Gastrocnemius medialis (tissue), 4 donors: ENCODE measurements at places on chromosomes 1 and 21. TPM values are rescaled to one million over a fixed set of nuclear protein-coding genes. Genes with fewer than 3 reads are reported as not detected.

Gene EFCAB14
- total RNA-seq: 70.2 TPM

Gene CDC14A
- 4.7 TPM for total RNA-seq

Gene CCDC190
- total RNA-seq: not detected

Gene ADAMTS1
- 39.4 TPM for total RNA-seq

Gene TMCO4
- 3.4 TPM for total RNA-seq

Gene DNM3
- 1.1 TPM for total RNA-seq

Gene AMY1C
- total RNA-seq: not detected

Gene RNF220
- total RNA-seq: 91.2 TPM

Gene RNU1-1
- not detected for total RNA-seq

Gene OR14A16
- total RNA-seq: not detected

Gene FABP3
- total RNA-seq: 1,225 TPM

Gene PAPPA2
- total RNA-seq: not detected

Gene PTCH2
- 0.10 TPM for total RNA-seq

Gene IL24
- total RNA-seq: not detected

Gene EDARADD
- not detected for total RNA-seq

Gene PADI2
- 176 TPM for total RNA-seq

Gene ANGPTL7
- total RNA-seq: 2.7 TPM

Gene FMO1
- not detected for total RNA-seq

Gene LRRC38
- total RNA-seq: 6.8 TPM

Gene DMRTA2
- not detected for total RNA-seq

Gene RCC2
- total RNA-seq: 5.7 TPM

Gene ARTN
- total RNA-seq: 0.25 TPM

Gene FCRL6
- total RNA-seq: not detected

Gene PIK3C2B
- 3.0 TPM for total RNA-seq

Gene FCER1G
- 18.4 TPM for total RNA-seq

Gene SPRR2E
- not detected for total RNA-seq

Gene RNF186
- 0.24 TPM for total RNA-seq

Gene KRTAP21-2
- not detected for total RNA-seq

Gene HES4
- total RNA-seq: 17.4 TPM

Gene IL19
- not detected for total RNA-seq

Gene RIPK4
- not detected for total RNA-seq

Gene NTMT2
- not detected for total RNA-seq

Gene FNDC10
- total RNA-seq: 0.94 TPM

Gene S100PBP
- 4.9 TPM for total RNA-seq

Gene NUP210L
- 0.10 TPM for total RNA-seq

Gene TNFSF18
- total RNA-seq: not detected

Gene ANKRD34A
- total RNA-seq: 3.3 TPM

Gene TSACC
- total RNA-seq: not detected

Gene TLR5
- total RNA-seq: 2.1 TPM

Gene SYDE2
- 5.6 TPM for total RNA-seq

Gene CFAP74
- total RNA-seq: not detected

Gene KCNA10
- not detected for total RNA-seq

Gene AADACL3
- total RNA-seq: not detected

Gene TNFRSF1B
- total RNA-seq: 14.0 TPM
